SK-N-DZ (cell line): ENCODE measurements at places on chromosomes 11 and 22.

- DNase-seq: peak; percentile 79
Measured at GRCh38 chr11:114059278-114059983, at the start of gene ZBTB16. TSS of gene ZBTB16 (plus strand) at chr11:114059711. CDS start at chr11:114063301, 3,590 bp downstream.

DNA sequence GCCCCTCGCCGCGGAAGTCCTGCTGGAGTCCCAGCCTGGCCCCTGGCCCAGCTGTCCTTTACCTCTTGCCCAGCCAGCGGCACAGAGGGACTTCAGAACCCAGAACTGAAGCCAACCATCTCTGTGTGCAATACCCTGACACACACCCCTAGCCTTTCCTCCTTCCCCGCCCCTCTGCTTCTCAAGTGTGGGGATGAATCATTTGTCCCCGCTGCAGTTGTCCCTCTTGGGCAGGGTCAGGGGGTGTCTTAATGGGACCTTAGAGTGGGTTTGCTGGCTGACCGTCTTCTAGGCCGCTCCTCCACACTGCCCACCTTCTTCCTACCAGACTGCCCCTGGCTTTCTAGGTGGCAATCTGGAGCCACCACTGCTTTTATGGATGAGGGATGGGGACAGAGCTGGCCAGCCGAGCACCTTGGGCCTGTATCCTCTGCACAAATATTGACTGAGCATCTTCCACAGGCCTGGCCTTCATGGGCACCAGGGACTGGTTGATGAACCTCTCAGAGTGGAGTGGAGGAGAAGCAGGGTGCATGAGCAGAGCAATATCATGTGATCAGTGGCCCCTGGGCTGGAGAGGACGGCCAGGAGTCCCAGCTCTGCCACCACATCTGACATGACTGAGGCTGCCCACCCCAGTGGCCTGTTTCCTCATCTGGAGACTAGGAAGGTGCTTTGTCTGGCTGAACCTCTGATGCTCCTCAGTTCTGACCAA, 668 bp upstream of the CHST1 start:
- no peak for DNase-seq

DNA sequence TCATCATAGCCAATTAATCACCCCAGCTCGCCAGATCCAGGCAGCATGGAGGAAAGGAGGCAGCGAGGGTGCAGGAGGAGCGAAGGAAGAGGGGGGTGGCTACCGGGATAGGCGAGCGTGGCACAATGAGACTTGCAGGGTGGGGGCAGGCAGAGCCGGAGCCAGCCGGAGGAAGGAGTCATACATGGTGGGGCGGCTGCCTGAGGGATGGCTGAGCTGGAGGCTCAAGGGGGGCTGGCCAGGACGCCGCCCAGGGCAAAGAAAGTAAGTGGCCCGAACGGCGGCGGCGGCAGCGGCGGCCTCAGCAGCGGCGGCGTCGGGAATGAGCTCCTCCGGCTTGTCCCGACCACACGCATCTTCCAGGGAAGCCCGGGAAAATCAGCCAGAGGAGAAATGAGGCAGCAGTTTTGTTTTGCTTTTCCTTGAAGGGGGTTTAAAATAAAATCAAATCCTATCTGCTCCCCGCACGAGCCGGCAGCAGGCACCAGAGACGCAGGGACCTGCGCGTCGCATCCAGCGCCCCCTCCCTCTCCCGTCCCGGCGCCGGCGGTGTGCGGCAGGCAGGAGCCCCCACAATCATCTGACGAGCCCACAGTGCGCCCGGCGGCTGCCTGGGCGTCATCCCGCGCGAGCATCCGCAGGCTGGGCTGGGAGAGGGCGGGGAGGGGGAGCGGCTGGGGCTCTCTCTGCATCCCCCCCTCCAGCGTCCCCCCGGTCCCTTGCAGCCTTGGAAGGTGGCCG, 263.6 kb downstream of the CTTN start:
- peak; percentile 27 for DNase-seq

DNA sequence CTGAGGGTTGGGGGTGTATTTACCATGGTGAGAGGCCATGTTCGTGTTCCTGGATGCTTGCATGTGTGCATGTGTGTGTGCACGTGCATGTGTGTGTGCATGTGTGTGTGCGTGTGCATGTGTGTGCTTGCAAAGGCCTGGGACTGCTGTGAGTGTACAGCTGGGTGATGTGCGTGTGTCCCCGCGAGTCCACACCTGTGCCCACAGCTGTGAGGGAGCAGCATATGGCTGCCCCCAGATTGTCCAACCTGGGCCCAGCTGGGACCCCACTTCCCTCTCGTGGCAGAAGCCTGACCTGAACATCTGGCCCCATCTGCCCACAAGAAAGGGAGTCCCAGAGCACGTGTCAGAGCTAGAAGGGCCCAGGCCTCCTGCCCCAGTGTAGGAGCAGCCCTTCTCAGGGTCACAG, 8.4 kb upstream of the CD248 start:
- no peak for DNase-seq

DNA sequence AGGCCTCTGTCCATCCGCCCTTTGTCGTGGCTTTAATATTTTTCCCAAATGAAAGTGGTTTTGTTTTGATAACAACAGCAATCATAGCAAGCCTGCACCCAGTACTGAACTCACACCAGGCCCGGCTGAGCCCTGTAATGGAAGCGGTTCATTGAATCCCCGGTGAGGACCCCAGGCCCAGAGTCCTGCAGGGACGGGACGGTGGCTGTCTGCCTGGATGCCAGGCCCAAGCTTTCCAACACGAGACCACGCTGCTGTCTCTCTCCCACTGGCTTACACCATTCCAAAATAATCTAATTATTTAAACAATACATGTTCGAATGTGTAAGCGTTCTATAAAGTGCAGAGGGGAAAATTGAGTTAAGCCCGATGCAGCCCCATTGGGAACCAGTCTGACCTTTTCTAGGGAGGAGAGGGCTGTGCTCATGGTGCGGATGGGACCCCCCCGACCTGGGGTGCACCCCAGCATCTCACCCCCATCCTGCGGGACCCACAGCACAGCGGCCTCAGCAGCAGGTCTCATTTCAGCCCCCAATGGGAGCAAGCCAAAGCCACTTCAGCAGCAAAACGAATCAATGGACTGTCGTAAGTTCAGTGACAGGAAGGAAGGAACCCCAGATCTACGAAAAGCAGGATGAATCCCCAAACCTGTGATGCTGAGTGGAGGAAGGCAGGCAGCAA, 1046.9 kb downstream of the BRD1 start:
- DNase-seq: no peak

DNA sequence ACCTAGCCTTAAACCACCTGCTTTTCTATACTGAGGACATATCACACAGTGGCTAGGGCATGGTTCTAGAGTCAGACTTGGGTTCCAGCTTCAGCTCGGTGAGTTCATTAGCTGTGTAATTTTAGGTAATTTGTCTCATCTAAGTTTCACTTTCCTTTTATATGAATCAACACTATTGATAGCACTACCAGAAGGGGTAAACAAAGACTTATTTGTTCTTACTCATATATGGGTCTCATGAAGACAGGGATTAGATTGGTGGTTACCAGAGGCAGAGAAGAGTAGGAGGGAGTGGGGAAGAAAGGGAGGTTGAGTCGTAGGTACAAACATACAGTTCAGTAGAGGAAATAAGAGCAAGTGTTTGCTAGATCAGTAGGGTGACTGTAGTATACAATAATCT, 924.7 kb downstream of the OPCML start:
- no peak for DNase-seq

- DNase-seq: no peak
Measured at GRCh38 chr22:19967850-19968449, 26.3 kb upstream of the TXNRD2 start.

- no peak for DNase-seq
Measured at GRCh38 chr11:12768726-12769673, 94.8 kb downstream of the TEAD1 start.

GRCh38 chr22:25883482-25884033, 141.6 kb downstream of the MYO18B start:
- no peak for DNase-seq

DNA sequence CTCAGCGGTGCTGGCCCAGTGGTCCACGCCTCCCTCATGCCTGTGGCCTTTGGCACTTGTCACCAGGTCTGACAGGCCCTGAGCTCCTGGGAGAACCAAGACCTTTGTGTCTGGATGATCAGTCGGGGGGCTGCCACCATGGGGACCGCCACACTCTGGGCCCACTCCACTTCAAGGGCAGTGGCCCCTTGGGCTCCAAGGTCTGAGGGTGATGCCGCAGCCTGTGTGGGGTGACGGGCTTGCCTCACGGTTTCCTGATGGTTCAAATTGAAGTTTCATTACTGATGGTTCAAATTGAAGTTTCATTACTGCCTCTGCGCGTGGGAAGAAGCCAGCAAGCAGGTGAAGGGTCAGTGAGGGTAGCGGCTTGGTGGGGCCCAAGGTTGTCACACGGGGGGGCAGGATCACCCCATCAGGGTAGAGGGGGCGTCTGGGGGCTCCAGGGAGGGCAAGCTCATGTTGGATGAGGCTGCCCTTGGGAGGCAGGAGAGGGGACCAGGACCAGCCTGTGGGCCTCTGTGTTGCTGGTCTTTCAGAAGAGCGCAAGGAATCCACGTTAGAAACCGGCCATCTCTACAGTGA, 27.5 kb downstream of the TRMU start:
- no peak for DNase-seq

DNA sequence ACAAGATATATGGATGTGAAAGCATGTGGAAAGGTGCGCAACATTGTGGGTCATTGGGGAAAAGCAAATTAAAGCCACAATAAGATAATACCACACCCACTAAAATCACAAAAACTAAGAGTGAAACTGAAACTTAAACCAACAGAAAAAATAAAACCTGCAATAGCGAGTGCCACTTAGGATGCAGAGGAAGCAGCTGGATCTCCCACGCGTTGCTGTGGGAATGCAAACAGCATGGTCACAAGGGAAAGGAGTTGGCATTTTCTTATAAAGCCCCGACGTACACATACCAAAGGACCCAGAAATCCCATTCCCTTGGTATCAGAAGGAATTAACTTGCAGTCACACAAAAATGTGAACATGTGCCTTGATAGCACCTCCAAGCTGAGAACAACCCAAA, 712.0 kb downstream of the TBC1D22A start:
- no peak for DNase-seq

GRCh38 chr22:35275580-35275979, 18.3 kb downstream of the HMGXB4 start:
- DNase-seq: no peak

- DNase-seq: no peak
Measured at GRCh38 chr11:70255477-70256116, 14.9 kb upstream of the PPFIA1 start.

DNA sequence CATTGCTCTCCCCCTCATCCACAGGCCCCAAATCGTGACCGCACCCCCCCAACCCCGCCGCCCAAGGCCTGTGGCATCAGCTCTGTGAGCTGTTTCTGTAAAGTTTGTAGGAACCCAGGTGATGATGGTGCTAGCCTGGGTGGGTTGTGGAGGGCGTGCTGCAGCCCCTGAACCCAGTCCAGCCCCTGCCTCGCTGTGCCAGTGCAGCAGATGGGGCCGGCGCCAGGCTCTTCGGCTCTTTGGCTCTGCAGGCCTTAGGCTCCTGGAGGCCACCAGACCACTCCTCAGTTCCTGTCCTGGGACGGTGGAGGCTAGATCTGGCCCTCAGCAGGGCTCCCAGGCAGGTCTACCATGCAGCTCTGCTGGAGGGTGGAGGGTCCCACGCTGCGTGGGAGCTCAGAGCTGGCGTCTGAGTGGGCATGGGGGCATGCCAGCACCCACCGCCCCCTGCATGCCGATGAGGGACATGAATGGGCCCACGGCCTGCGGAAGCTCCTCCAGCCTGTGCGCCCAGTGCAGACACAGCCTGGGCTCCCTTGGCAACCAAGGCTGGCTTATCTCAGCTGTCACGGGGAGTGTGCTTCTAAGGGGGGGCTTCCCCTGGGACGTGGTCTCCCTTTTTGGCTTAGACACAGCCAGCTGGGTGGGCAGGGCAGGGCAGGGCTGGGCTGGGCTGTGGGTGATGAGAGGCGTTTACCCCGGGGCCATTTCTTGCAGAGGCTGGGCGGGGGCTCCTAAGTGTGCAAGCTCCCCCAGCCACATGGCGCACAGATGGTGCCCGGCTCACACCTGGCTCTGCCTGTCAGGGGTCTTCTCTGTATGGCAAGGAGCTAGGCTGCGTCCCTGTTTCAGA, 1187.6 kb downstream of the BRD1 start:
- no peak for DNase-seq

GRCh38 chr22:28903729-28904128, 20.4 kb downstream of the ZNRF3 start:
- no peak for DNase-seq

- DNase-seq: no peak
Measured at GRCh38 chr11:2268729-2269600, 1.4 kb downstream of the ASCL2 start.

DNA sequence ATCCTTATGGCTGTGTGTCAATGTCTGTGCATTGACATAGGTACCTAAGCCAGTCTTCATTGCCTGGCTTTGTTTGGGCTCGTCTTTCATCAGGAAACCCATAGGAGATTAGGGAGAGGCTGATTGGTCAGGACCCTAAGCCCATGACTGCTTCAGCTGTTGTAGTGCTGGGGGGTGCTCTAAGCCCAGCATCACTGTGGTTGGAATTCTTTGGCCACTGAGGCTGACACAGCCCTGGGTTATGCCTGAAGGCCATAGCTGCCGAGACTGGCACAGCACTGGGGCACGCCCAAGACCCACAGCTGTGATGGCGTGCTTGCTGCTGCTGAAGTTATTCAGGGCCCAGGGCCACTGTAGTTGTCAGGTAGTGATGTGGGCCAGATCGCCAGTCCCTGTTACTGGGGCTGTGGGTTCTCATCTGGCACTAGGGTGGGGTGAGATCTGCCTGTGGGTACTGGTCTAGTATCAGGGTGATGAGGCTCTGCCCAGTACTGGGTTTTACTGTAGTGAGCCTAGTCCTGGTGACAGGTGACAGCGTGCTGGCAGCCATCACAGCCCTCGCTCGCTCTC, 4.9 kb downstream of the USP18 start:
- no peak for DNase-seq

GRCh38 chr11:2675540-2675939, 24.3 kb downstream of the KCNQ1OT1 start:
- no peak for DNase-seq

GRCh38 chr11:6248248-6248647, 9.4 kb downstream of the CNGA4 start:
- DNase-seq: no peak

DNA sequence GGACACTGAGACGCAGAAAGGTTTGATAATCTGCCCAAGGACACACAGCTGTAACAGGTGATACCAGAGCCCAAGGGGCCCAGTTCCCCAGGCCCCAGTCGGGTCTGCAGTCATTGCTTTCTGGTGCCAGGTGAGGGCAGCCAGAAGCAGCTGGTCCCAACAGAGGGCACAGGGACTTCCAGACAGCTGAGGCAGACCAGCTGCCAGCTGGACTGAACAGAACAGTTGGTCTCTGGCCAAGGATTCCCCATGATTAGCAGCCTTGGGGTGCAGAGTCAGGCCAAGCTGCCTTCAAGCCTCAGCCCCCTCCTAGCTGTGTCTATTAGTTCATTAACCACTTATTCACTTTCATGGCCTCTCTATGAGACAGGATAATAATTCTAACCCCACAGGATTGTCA, 105.6 kb downstream of the RRAS2 start:
- no peak for DNase-seq

DNA sequence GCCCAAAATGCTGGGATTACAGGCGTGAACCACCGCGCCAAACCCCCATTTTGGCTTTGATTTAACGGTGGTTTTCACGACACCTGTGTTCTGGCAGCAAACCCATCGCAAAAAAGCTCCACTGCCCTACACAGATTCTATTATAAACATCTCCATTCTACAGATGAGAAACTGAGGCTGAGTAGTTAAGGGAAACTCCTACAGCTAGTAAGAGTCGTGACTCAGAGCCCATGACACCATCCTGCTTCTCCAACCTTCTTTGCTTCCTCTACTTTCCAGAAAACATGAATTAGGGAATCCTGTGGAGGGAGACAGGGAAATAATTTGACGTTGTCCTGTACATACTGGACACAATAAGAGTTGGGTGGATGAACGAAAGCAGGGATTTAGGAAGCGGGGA, 429 bp upstream of the SNX15 start:
- no peak for DNase-seq

- DNase-seq: peak; percentile 70
Measured at GRCh38 chr11:75532200-75533048, 6.7 kb upstream of the GDPD5 start.
